NCI-H524 treated with DMSO at 0.1 percent for 48 hours (cell line): ENCODE measurements at places on chromosomes 12 and 14.

- no peak for DNase-seq
Observed at GRCh38 chr12:15596174-15596573, 193.0 kb downstream of the EPS8 start.

DNA sequence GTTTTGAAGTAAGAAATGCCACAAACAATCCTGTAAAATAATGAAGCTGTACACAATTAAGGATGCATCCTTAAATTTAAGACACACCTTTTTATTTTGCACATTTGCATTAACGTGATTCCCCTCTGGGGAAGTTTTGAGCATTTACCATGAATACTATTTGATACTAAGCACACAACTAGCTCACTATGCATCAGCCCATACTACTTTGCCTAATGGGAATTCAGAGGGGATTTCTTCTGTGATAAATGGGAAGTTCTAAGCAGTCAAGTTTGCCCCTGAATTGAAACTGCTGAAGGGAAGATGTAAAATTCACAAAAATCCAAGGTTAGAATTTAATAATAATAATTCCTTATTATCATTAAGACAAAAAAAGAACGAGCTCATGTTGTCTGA lies 27.4 kb downstream of the SINHCAF start:
- DNase-seq = no peak

- DNase-seq = no peak
Observed at GRCh38 chr12:10654003-10654402, 19.8 kb downstream of the STYK1 start.

GRCh38 chr12:98418357-98419075 lies 96.9 kb upstream of the TMPO start:
- peak; percentile 85 for DNase-seq
